CD4-positive, alpha-beta T cell treated with Interleukin-17A for 1 hour (primary cell): ENCODE measurements at places on chromosomes 1 and 21.

DNA sequence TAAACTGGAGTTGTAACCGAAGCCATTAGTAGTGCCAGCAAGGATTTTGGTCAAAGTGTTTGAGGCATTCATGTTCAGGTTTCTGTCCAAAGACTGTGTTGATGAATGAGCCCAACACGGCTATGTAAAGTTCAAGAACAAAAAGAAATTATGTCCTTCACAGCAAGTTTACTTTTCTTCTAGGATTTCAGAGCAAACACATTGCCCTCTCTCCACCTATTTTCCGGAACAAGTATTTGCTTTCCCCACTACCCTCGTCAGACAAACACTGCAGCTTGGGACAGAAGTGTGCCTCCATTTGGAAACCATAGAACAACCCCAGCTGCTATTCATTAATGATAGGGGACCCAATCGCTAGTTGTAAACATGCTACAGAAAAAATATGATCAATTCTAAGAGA is 151.4 kb upstream of the C1orf105 start:
- DNase-seq, result no peak

GRCh38 chr1:151165281-151165737 is 393 bp downstream of the LYSMD1 start:
- no peak for DNase-seq

DNA sequence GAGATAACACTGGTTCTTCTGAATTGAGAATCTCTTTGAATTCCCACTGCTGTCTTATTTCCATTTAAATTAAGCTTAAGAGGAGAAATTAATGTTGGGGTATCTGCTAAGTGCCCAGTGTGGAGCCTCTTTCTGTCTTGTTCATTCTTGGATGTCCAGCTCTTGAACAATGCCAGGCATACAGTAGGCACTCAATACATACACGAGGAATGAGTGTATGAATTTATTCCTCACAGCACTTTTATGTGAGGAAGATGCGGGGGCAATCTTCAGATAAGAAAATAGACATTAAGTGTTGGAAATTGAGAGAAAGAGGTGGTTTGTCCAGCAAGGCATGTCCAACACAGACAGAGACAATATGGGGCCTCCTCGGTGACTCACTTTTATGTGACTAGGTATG is 11.8 kb upstream of the ATF3 start:
- DNase-seq, result no peak

DNA sequence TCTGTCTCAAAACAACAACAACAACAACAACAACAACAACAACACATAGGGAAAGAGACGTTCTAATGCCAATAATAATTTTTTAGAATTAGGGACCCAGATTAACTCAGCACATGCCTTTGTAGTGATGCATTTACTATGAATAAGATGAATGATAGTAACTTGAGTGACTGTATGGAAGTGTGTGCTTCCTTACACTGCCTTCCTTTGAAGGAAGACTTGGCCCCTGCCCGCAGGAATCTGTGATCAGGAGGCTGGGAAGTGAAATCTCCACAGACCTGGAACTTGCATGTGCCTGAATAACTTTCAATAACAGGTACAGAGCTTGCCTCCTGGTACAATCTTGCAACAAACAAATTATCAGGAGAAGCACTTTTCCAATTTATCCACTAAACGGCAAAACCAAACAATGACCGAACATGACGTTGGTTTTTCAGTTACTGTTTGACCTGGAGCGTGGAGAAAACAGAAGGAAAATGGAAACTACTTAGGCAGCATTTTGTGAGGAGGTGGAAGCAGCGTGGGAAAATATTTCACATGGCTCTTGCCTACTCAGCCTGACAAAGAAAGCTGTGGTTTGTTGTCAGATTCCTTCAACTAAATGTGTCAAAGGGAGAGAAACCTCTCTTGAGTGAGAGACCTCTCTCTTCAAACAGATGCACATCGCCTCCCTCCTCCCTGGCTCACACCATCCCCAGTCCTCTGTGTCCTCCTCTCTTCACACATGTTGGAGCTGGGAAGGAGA is 10.1 kb upstream of the ABCA4 start:
- no peak for DNase-seq

GRCh38 chr1:209318181-209319056 is 265.1 kb upstream of the CAMK1G start:
- DNase-seq, result no peak

DNA sequence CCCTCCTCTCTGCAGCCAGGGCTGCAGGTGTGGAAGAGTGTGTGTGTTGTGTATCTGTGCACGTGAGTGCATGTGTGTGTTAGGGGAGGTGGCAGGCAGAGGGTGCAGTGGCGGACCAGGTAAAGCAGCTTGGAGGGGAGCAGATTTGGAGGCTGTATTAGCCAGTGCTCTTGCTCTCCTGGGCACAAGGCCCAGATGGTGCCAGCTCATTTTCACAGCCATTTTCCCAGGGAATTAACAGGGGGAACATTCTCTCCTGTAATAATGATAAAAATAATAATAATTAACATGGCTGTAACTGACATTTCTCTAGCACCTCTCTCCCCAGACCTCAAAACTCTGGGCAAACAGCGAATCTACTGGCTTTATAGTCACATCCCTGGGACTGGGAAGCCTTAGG is 43.6 kb downstream of the LRRN2 start:
- DNase-seq, result no peak

DNA sequence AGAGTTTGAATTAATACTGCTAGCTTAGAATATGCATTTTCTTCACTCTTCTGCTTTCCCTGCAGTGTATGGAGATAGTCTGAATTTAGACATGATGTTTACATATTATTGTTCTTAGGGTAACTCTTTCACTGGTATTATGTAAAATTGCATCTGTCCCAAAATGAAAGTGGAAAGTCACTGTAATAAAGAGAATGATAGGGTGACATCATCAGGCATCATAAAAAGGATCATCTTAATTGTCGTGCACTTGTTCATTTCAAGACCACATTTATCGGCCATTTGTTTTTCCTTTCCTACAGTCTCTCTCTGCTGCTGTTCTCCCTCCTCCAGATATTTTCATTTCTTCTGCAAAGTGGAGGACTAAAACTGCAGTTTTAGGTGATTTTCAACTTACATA is 61.9 kb upstream of the ZNF281 start:
- no peak for DNase-seq

DNA sequence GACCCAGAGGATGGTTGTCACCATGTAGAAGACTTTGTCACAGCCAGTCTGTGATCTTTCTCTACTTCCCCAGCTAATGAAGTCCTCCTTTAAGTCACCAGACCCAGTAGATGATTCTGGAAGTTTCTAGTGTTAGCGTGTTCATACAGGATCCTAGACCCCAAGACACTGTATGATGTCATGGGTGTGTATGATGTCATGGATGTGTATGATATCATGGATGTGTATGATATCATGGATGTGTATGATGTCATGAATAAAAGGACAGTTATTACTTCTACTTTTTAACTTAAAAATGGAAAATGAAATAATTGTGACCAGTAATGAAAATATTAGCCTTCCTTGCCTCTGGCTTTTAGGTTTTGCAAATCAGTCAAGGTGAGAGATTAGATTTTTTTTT is 260.0 kb downstream of the FMN2 start:
- no peak for DNase-seq
